ENCODE measurements at places on chromosomes 4 and X. TPM values are rescaled to one million over a fixed set of nuclear protein-coding genes. Genes with fewer than 3 reads are reported as not detected.

F8 gene
- 19.5 TPM for total RNA-seq

SMAD1 gene
- total RNA-seq = 9.1 TPM

CHRDL1 gene
- not detected for total RNA-seq

TRIM2 gene
- 1.3 TPM for total RNA-seq

BEND2 gene
- total RNA-seq = not detected

GYPB gene
- not detected for total RNA-seq

FANCB gene
- total RNA-seq = 16.0 TPM

TMEM192 gene
- 14.4 TPM for total RNA-seq

FAM9C gene
- total RNA-seq = 0.09 TPM

CWH43 gene
- not detected for total RNA-seq

TEX13C gene
- total RNA-seq = not detected

GATB gene
- 19.5 TPM for total RNA-seq

FGD1 gene
- total RNA-seq = 0.46 TPM

ANXA5 gene
- 110 TPM for total RNA-seq

SLC10A6 gene
- total RNA-seq = 0.37 TPM

DDIT4L gene
- total RNA-seq = 0.90 TPM

LRIT3 gene
- 0.09 TPM for total RNA-seq

PAGE2 gene
- total RNA-seq = not detected

LANCL3 gene
- 0.02 TPM for total RNA-seq

ANK2 gene
- 6.6 TPM for total RNA-seq

BRS3 gene
- not detected for total RNA-seq

ADGRA3 gene
- 5.1 TPM for total RNA-seq

AREG gene
- 7.5 TPM for total RNA-seq

HSFX1 gene
- total RNA-seq = 1.00 TPM

CCNQ gene
- 16.8 TPM for total RNA-seq

C4orf51 gene
- not detected for total RNA-seq

STATH gene
- not detected for total RNA-seq

IL2RG gene
- 348 TPM for total RNA-seq

PHEX gene
- 1.4 TPM for total RNA-seq

PDZD11 gene
- total RNA-seq = 17.7 TPM

PCSK1N gene
- total RNA-seq = 2.8 TPM

GLRA2 gene
- not detected for total RNA-seq

GABRB1 gene
- total RNA-seq = not detected

TLR7 gene
- 0.05 TPM for total RNA-seq

F9 gene
- total RNA-seq = not detected

MAGEA8 gene
- total RNA-seq = not detected

All from activated T-cell treated with anti-CD3 and anti-CD28 coated beads, Interleukin-2, amount 50 U/mL, for 72 hours (primary cell).